ENCODE measurements at places on chromosomes 7 and 10.

GRCh38 chr7:46054915-46055314 lies 133.8 kb upstream of the IGFBP3 start:
- no peak for DNase-seq

DNA sequence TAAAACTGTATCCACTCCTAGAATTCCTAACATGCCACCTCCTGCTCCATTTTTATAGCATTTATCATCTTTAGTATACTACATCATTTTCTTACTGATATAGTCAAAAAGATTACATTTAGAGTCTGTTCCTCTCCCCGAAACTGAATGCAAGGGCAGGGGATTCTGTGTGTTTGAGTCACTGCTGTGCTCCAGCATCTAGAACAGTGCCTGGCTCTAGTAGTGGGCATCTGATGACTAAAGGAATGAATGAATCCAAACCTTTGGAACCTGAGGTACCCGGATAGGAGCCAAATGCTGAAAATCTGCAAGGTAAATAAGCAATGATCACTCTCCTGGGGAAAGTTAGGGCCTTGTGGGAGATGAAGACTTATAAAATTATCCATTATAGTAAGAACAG lies 18.9 kb downstream of the GOT1 start:
- no peak for DNase-seq

DNA sequence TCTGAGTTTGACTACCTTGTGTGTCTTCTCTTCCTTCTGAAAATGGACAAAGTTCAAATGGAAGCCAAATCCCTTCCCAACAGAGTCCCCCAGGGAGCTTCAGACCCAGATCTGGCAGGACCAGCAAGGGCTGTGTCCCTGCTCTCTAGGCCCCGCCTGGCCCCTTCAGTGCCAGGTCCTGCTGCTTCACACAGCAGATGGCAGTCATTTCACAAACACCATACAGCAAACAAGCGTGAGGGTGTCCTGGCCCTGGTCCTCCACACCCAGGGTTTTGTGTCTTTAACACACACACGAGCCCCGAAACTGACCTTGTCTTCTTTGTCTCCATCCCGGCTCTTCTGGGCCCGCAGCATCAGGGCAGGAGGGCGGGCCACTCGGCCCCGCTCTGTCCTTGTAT lies 145.0 kb downstream of the TCERG1L start:
- DNase-seq: no peak

GRCh38 chr7:45188736-45189135 lies 31.1 kb downstream of the RAMP3 start:
- DNase-seq: no peak

GRCh38 chr7:26667514-26668133 lies 196.8 kb downstream of the SKAP2 start:
- peak; percentile 58 for DNase-seq

GRCh38 chr10:22344249-22344648 lies 1.0 kb upstream of the SPAG6 start:
- DNase-seq: no peak

DNA sequence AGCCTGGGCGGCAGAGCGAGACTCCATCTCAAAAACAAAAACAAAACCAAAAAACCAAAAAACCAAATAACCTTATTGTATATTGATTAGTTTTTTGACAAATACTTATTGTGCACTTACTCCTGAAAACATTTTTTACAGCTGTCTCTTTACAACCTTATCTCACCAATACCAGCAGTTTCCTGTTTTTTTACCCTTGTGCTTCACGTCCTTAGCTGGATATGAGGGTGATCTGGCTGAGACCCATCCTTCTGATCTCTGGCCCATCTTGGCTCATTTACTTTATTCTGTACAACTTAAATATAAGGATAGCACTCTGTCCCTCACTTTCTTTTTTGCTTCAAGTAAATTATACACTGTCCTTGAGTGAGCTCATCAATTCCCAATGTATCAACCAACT lies 104.6 kb upstream of the DNAJB12 start:
- DNase-seq: peak; percentile 29

DNA sequence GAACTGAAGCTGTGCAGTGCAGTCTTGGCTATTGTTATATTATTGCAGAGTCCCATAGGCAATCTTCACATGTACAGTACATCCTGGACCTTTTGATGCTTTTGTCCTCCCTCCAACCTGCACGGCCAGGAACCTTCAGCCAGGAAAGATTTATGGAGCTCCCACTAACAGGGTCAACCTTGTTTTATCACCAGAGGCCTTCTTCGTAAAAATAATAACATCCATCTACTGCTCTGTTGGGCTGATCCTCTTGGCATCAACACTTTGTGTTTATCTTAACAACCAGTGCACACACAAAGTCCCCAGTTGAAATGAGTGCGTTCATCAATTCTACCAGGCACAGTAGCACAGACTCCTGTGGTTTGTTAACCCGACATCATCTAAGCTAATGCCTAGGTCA lies 72.4 kb downstream of the AGMO start:
- no peak for DNase-seq

DNA sequence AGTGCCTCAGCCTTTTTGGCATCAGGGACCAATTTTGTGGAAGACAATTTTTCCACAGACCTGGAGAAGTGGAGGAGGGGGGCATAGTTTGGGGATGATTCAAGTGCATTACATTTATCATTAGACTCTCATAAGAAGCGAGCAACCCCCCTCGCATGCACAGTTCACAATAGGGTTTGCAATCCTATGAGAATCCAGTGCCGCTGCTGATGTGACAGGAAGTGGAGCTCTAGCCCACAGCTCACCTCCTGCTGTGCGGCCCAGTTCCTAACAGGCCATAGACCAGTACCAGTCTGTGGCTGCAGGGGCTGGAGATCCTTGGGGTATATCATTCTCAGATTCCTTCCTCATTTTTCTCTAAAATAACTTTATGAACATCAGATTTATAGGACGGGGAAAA lies 50.8 kb downstream of the ATAD1 start:
- DNase-seq: no peak

DNA sequence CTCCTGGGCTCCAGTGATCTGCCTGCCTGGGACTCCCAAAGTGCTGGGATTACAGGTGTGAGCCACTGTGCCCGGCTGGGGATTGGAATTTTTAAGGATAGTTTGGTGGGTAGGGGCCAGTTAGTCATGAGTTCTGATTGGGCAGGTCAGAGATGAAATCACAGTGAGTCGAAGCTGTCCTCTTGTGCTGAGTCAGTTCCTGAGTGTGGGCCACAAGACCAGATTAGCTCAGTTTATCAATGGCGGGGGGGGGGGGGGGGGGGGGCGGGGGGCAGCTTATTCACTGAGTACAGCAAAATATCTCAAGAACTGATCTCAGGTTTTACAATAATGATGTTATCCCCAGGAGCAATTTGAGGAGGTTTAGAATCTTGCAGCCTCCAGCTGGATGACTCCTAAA lies 11.6 kb upstream of the ERCC6 start:
- no peak for DNase-seq

- DNase-seq: no peak
Measured at GRCh38 chr7:4450483-4450882, 231.6 kb upstream of the FOXK1 start.

- DNase-seq: no peak
Measured at GRCh38 chr7:76047305-76047810, 442 bp downstream of the STYXL1 start.

- no peak for DNase-seq
Measured at GRCh38 chr10:81978238-81978637, 103.2 kb downstream of the NRG3 start.

DNA sequence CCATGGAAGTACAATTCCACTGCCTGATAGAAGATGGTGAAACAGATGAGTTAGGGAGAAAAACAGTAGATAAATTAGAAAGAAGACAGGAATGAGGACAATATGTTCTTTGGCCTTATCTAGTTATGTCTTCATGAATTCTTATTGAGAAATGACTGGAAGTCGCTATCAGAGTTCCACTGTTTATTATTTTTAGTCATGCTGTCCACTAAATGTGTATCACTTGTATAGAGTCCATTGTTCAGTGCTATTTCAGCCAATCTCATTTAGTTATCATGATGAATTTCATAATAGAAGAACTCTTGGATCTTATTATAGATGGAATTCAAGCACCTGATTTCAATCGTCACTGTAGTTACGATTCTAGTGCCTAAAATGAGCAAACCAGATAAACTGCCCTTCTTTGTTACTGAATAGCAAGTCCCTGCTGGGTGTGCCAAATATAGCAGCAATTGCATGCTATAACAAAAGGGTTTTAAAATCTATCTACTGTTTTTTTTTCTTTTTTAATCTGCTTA lies 177.7 kb upstream of the COL1A2 start:
- no peak for DNase-seq

GRCh38 chr10:107814865-107815487 lies 650.5 kb upstream of the SORCS1 start:
- peak; percentile 30 for DNase-seq

DNA sequence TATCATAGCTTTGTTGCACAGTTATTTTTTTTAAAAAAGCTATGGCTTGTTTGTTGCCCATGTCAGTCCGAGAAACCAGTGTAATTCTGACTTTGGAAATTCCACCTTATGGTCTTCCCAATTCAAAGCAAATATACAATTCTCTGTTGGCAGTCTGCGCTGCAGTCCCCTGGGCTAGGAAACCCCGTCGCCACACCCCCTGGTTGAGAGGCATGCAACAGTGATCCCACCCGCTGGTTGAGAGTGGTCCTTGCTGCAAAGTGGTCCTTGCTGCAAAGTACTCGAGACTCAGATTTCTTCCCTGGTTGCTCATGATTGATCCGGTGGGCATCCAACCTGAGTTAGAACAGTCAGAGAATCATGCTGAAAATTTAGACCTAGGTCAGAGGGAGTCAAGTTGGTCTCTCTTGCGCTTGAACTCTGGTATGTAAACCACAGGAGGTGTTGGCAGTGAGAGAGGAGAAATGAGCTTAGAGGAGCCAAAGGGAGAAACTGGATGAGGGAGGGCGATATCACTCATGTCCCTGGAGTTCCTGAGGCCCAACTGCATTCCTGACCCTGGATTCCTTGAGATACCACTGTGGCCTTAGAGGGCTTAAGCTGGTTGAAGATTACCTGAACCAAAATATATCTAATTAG lies 45.0 kb upstream of the STK17A start:
- DNase-seq: no peak

DNA sequence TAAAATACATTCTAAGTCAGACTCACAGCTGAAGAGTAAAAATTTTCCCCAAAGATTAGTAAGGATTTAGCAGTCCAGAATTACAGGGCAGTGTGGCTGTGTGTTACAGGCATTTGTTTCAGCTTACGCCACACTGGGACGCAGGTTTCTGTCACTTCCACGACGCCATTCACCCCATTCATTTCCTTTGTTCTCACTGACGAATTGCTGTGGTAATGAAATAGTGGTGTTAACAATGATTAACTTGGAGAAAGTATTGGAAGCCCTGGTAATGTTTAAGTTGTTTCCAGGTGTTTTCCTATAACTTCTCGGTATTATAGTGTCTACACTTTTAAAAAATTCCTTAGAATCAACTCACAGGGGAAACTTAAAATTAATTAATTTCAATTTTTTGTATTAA lies 370.9 kb downstream of the SH2D4B start:
- DNase-seq: no peak

DNA sequence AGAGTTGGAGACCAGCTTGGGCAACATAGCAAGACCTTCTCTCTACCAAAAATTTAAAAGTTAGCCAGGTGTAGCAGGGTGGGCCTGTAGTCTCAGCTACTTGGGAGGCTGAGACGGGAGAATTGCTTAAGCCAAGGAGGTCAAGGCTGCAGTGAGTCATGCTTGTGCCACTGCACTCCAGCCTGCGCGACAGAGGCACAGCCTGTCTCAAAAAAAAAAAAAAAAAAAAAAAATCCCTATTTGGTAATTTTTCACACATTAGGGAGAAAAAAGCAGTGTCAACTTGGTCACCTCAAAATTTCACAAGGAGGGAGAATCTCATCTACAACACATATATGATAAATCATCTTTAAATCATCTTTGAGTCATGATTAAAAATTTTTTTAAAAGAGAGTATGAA lies 6.4 kb upstream of the ZNF398 start:
- DNase-seq: no peak

GRCh38 chr7:123649964-123650363 lies 5.7 kb upstream of the LMOD2 start:
- DNase-seq: no peak

DNA sequence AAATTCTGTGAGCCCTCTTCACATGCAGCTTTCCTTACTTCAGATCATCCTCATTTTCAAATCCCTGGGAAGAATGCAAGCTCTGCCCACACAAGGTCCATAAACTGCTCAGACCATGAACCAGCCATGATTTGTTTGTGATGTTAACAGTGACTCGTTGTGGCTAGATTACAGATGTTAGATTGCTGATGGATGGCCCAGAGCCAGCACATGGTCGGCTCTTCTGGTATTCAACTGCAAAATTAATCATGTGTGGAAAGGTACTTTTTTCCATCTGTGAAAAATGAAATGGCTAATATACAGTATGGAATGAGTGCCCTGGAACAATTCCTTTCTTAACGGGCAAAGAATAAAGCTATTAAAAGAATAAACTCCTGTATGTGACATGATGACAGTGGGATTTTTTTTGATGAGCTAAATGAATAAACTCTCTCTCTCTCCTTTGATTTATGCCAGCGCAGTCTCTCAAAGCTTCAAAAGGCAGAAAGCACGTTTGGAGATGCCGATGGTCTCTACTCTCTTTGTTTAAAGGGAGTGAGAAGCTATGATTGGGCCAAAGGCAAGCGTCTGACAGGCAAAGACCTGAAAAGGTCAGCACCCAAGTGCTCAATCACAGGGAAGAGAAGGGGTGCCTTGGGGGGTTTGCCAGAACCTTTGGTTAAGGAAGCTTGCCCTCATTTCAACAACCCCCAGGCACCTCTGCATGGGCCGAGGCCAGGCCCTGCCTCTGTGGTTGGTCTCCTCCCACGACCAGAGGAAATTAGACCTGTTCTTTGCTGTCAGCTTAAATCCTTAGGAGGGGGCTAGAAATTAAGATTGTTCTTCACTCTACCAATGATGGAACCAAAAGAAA lies 444.0 kb upstream of the NFE2L3 start:
- no peak for DNase-seq

- no peak for DNase-seq
Measured at GRCh38 chr7:131183072-131183471, 144.6 kb upstream of the MKLN1 start.

- DNase-seq: no peak
Measured at GRCh38 chr7:6367701-6368211, 80.0 kb downstream of the DAGLB start.

DNA sequence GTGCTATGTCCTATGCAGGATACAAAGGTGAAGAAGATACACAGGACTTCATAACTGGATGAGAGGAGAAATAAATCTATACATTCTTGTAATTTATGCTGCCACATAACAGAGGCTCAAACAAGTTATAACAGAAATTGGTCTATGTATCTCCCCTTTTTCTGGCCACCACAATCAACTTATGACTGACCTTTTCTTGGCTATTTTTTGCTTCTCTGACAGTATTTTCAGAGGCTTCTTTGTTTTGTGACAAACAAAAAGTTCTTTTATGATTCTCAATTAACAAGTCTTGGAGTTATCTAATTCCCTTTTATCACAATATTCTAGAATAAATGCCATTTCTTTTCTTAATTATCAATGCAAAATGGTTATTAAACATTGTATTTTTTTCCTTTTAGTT lies 953.0 kb upstream of the ZWINT start:
- DNase-seq: no peak

DNA sequence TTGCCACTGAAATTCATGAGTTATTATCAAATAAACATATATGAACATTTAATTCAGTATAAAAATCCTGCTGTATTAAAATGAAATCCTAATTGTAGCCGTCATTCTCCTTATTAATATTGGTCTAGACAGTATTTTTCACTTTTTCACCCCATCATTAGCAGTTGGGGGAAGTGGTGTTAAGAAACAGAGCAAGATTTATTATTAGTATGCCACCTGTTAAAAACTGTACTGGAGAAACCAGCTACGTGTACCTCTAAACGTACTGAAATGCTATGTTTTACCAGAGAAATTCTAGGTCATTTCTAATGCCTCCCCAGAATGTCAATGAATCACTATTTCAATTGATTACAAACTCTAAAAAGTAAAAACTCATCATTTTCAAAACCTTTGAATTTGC lies 9.8 kb upstream of the ZNRF2 start:
- DNase-seq: no peak
